ENCODE measurements at places on chromosomes 13 and 19.

GRCh38 chr13:33152389-33152788 is 133.2 kb downstream of the STARD13 start:
- DNase-seq = no peak

- DNase-seq = no peak
Observed at GRCh38 chr19:33301900-33302174, 497 bp downstream of the CEBPA start.

DNA sequence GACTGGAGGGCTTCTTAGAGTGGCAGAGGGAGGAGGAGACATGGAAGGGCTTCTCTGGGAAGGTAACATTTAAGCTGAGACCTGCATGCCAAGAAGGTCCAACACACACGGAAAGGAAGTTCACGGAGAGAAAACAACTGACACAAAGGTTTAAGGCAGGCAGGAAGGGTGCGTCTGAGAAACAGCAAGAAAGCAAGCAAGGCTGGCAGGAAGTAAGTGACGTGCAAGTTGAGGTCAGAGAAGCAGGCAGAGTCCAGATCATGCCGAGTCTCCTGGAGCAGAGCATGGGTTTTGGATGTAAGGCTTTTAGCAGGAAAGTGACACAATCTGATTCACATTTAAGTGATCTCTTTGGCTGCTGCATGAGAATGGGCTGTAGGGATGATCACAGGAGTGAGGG is 60.5 kb downstream of the ATP7B start:
- no peak for DNase-seq

GRCh38 chr19:13556552-13556951 is 50.3 kb upstream of the CACNA1A start:
- DNase-seq = no peak

DNA sequence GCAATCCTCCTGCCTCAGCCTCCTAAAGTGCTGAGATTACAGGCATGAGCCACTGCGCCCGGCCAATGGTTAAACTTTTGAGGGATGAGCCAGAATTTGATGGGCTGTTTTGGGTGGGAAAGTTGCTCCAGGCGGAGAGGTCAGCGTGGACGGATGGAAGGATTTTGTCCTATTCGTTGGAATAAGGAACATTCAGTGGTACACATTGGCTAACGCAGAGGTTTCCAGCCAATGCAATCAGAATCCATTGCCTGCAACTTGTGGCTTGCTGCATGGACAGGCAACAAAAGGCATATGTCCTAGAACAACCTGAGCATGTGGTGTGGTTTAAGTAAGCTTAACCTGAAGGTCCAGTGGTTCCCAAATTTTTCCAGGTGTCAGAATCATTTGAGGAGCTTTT is 35.5 kb upstream of the C1QTNF9 start:
- DNase-seq = no peak

GRCh38 chr19:21608571-21608970 is 103.2 kb downstream of the ZNF429 start:
- no peak for DNase-seq

- no peak for DNase-seq
Observed at GRCh38 chr19:56712611-56713276, 41.2 kb upstream of the ZNF835 start.

DNA sequence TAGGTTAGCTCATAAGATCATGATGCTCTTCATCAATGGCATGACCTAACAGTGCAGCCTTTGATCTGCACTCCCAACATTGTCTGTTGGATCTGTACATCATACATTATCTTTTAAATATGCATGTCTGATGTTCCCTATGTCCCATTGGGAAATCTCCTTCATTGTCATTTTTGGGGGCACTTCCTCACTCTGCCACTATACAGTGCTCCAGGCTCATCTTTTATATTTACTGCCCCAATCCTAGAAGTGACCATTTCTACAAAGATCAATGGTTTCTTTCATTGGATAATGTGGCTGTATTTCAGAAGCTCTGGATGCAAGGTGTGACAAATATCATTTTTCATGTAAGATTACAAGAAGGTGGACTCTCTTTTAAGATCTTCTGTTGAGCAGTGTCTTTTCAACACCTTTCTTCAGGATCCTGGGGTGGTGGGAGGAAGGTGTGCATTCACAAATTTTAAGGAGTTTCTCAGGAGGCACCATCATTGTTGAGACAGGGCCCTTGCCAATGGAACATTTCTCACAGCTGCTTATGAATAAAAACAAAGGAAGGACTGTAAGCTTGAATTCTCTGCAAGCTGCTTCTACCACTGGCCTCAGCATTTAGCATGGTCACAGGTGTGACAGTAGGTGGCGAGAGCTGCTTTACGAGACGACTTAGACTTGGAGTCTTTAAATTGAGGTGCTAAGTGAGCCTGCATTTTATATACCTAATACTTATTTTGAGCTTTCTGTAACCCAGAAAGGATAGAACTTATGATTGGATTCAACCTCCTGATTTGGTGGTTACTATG is 403.0 kb downstream of the LMO7 start:
- no peak for DNase-seq

DNA sequence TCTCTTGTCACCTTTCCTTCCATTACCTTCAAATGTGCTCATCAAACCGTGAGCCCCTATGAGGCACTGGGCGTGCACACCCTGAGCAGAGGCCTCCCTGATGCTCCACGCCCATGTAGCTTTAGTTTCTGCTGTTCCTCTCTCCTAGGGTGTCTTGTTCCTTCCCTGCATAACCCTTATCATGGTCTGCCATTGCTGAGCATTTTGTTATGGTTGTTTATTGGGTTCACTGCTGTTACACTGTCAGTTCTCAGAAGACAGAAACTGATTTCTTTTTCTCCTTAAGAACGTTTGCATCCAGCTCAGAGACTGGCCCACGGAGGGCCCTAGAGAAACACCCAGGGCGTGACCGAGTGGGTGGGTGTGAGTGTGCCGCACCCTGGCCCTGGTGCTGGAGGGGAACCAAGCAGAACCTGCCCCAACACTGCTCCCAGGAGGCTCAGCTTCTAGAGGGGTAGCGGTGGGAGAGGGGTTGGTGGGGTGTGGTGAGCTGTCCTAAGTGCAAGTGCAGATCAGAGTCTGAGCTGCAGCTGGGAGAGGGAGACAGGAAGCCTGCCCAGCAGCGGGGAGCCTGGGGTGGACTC is 61.4 kb upstream of the URI1 start:
- DNase-seq = no peak

DNA sequence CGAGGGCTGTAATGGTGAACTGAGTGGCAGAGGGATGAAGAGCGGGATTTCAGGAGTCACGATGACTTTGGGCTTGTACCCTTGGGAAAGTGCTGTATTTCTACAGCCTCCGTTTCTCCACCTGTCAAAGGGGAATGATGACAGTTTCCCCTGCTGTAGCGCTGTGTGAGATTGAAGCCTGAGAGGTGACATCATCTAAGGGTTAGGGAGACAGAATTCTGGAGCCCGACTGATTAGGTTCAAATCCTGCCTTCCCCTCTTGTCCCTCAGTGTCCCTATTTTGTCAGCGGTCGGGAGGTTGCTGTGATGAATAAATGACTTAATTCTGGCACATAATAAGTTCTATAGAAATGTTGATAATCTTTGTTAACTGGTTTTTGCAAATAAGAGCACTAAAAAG is 693 bp downstream of the MRPL4 start:
- DNase-seq = no peak

- DNase-seq = no peak
Observed at GRCh38 chr13:59111751-59112171, 1052.0 kb downstream of the DIAPH3 start.

GRCh38 chr13:57925751-57926150 is 294.2 kb downstream of the PCDH17 start:
- no peak for DNase-seq

- DNase-seq = no peak
Observed at GRCh38 chr13:32224916-32225315, 90.2 kb downstream of the ZAR1L start.

DNA sequence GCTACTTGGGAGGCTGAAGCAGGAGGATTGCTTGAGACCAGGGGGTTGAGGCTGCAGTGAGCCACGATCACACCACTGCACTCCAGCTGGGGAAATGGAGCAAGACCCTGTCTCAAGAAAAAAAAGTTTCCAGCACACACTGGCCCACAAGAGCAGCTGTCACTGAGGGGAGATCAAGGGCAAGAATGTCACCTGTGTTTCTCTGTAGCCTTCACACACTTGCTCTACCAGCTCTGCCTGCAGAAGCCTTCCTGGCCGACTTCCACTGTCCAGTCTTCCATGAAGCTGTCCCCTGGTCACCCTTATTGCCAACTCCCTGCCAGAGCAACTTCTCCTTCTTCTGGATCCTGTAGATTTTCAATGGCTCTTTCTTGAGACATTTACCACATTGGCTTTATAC is 158.0 kb downstream of the KCTD15 start:
- DNase-seq = no peak

- peak; percentile 75 for DNase-seq
Observed at GRCh38 chr19:782185-782877, 14.9 kb upstream of the PTBP1 start.

GRCh38 chr13:111161601-111162600 is 46.8 kb downstream of the ARHGEF7 start:
- no peak for DNase-seq

GRCh38 chr19:45418802-45419201 is 4.9 kb downstream of the ERCC1 start:
- no peak for DNase-seq
